Activated T-helper 1 cell treated with anti-CD3 and anti-CD28 coated beads, Interleukin-12 subunit alpha, Interleukin-12 subunit beta, Interleukin-2, Interleukin-4 antibody, amounts not matched to agents 30 ng/mL and 10 ng/mL and 1 ng/mL, durations not matched to agents 14 hours and 24 hours and 36 hours (primary cell): ENCODE measurements at places on chromosomes 1 and 21. TPM values are rescaled to one million over a fixed set of nuclear protein-coding genes. Genes with fewer than 3 reads are reported as not detected.

DNA sequence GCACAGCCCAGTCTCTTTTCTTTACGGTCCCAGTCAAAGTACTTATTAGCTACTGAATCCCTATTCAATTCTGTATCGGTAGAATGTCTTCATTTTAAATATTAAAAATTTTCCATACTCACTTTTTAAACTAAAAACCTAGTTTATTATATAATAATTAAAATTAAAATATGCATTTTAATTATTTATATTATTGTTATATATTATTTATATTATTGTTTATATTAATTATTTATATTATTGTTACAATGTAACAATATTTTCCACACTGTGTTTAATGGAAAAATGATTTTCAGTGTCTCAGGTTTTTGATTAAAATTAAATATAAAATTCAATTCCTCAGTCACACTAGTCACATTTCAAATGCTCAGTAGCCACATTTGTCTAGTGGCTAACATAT, 18.2 kb upstream of the PPP2R5A start:
- no peak for DNase-seq

DNA sequence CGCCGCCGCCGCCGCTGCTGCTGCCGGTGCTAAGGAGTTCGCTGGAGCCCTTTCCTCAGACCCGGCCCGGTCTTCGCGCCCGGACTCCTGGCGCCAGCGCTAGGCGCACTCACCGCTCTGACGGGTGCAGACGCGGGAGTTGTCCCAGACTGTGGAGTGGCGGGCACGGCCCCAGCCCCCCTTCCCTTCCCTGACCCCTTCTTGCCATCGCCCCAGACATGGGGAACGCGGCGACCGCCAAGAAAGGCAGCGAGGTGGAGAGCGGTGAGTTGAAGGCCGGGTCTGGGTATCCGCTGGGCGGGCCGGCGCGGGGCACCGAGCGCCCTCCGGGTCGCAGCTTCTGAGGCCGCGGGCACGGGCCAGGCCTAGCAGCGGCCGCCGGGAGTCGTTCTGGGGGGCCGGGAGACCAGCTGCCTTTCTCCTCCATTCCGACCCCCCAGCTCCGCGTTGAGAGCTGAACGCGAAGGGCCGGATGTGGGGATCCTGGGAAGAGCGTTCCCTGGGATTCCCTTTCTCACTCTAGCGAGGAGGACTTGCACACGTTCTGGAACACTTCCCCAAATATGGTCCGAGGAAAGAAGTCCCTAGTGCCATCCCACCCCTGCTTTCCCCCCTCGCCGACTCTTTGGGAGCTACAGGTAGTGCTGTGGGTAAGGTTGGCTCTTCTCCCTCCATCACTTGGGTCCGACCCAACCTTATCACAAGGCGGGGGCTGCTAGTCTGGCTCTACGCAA, 65.8 kb upstream of the PRKACB start:
- no peak for DNase-seq

Gene ZNF683
- total RNA-seq: not detected in 2 replicates

Gene NEGR1
- not detected in 2 replicates for total RNA-seq

Gene BSND
- not detected in 2 replicates for total RNA-seq

- no peak for DNase-seq
Measured at GRCh38 chr1:198241553-198241952, 84.8 kb downstream of the NEK7 start.

DNA sequence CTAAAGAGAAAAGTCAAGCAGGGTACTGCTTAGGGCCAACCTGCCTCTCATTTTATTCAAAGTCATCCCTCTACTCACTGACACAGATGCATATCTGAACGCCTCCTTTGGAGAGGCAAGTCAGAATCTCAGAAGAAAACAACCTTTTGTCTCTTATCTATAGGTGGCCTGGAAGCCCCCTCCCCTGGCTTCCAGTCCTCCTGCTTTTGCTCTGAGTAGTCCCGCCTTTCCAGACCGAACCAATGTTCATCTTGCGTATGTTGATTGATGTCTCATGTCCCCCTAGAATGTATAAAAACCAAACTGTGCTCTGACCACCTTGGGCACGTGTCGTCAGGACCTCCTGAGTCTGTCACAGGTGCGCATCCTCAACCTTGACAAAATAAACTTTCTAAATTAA, 81.8 kb downstream of the WDR4 start:
- no peak for DNase-seq

DNA sequence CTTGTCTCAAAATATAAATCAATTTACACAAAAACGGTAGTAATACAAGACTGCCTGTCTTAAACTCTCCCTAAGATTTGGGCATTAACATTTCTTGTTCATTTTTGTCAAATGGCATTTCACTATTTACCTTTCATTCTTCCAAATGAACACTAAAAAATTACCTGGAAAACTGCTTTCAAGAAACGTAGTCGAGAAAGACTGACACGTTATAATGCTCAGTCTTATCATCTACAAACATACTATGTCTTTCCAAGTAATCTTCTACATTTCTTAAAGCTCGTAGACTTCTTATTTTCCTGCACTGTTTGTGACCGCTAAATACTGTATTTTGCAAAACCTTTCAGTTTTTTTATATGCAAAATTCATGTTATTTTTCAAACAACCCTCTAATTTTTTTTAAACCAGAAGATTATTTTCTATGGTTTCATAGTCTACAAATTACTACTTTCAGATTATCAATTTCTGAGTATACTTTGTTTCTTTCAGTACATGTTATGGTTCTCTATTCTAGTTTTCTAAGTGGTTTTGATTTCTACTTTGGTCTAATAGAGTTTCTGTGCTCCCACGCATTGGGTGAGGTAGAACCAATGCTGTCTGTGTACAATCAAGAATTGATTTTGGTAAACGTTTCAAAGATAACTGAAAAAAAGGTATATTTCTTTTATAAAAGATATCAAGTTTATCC, 336.4 kb downstream of the SMYD3 start:
- DNase-seq: no peak

- DNase-seq: no peak
Measured at GRCh38 chr1:218705391-218705790, 360.3 kb downstream of the TGFB2 start.

DNA sequence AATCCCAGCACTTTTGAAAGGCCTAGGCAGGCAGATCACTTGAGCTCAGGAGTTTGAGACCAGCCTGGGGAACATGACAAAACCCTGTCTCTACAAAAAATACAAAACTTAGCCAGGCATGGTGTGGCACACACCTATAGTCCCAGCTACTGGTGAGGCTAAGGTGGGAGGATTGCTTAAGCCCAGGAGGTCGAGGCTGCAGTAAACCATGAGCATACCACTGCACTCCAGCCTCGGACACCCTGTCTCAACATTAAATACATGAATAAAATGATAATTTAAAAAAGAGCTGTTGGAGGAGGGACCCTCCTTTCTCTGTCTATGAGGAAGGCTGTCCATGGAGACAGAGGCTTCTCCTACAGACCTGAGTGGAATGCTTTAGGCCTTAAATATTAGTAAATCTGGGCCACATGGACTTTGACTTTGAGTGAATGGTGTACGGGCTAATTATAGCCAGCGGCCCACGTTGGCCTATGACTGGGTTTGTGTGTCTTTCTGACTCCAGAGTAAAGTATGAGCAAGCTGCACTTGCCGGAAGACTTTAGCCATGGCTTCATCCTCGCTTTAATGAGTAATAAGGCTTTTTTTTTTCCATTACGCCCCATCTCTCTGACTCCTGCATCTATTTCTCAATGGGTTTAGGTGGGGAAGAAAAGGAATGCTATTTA, 21.3 kb downstream of the RAB3B start:
- no peak for DNase-seq

GRCh38 chr1:37325010-37325409, 149.4 kb upstream of the ZC3H12A start:
- DNase-seq: no peak

DNA sequence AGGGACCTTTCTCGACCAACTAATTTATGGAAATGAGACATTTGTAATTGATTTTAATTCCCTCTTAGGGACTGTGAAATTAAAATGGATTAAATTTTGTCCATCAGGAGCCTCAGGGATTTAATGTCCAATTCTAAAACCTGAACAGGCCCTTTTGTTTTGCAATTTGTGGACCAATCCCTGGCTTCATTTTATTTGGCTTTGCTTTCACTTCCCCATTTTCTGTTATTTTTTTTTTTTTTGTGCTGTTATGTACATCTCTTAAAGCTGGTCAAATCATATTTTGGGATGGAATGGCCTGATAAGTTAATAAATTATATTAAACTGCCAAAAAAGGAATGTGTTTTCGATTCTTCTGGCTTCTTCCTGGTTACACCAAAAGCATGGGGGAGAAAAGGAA, 28.9 kb downstream of the ZSCAN20 start:
- no peak for DNase-seq

GRCh38 chr21:45629046-45629981, 14.2 kb upstream of the PCBP3 start:
- no peak for DNase-seq

DNA sequence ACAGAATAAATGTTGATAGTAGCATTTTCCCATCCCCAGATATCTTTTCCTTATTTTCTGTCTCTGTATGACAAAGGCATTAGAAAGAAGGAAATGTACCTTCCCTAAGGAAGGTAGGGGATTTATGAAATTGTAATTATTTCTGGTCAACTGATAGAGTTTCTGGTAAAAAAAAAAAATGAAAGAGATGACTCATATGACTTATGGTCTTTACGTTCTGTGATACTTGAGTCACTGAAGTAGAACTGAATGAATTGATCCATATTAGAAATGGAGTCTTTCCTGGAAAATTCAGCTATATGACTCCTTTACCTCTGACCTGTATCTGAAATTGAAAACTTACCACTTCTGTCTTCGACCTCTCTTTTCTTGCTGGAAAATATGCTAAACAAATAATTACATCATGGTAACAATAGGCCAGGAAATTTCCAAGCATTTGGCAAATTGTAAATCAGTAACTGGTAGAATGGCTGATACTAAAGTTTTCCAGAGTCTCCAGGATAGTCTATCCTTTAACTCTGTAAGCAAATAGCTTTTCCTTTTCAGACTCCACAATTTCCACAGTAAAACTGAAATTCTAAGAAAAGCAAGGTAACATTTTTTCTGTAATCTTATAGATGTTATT, 364.3 kb upstream of the PTBP2 start:
- DNase-seq: no peak

Gene TARBP1
- total RNA-seq: 71.7 and 78.9 TPM in 2 replicates

DNA sequence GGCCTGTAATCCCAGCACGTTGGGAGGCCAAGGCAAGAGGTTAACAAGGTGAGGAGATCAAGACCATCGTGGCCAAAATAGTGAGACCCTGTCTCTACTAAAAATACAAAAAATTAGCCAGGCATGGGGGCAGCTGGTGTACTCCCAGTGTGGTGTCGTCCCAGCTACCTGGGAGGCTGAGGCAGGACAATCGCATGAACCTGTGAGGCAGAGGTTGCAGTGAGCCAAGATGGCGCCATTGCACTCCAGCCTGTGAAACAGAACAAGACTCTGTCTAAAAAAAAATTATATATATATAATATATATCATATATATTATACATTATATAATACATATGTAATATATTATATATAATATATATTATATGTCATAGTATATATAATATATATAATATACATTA, 249.2 kb upstream of the TPTE start:
- DNase-seq: no peak

DNA sequence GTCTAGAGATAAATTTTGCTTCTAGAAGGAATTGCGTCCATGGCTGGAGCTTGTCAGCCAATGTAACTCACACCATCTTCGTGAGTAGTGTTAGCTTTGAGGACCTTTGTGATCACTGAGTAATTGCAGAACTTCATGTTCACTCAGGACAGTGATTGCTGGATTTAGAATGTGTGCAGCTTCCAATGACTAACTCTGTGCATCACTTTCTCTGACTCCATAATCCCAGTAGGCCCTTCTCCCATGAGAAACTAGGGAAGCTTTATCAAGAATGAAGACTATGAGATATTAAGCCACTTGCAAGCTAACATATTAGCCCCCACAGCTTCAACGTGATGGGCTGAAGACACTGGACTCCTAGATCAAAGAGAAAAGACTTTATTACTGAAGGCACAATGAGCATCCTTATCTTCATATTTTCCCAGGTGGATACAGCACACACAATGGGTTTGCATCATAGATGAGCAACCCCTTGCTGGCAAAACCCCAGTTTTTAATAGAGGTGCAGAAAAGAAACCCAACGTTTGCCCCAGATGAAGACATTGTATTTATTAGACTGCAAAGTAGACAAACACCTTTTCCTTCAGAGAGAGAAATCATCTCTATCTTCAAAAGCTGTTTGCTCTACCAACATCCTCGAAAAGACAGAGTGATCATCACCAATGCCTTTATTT, 561.0 kb downstream of the LTN1 start:
- no peak for DNase-seq

DNA sequence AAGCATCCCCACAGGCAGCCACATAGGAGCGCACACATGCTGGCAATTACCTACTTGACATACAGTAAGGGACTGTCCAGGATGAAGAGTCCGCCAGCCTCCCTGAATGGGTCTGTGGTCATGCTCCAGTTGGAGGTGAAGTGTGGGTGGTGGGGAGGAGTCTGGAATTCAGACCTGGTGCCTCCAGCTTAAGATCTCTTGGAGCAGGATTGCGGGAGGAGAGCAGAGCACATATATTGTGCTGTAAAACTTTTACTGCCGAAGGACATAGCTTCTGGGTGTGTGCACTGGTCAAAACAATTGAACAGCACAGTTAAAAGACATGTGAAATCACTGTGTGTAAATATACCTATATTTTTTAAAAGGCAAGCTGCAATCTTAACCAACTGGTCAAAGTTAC, 17.9 kb downstream of the STK40 start:
- DNase-seq: no peak

- no peak for DNase-seq
Measured at GRCh38 chr1:246588159-246588721, 22.0 kb downstream of the CNST start.
